Left cardiac atrium (tissue), 4 donors: ENCODE measurements at places on chromosomes 3 and 15. TPM values are rescaled to one million over a fixed set of nuclear protein-coding genes. Genes with fewer than 3 reads are reported as not detected.

DNA sequence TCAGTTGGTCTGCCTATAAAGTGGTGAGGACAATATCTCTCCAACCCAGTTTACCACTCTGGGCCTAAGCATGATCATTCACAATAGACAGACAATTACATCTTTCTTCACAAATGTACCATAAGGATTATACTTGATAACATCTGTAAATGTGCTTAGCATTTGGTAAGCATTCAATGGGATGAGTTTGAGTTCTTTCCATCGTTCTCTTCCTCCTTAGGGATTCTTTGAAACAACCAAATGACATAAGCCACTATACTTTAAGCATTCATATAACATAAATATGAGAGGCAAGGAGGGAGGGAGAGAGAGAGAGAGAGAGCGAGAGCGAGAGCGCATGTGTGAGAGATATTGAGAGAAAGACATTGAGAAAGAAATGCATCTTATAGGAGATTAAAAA is 303.3 kb upstream of the CBLB start:
- DNase-seq = no peak

GRCh38 chr3:70658513-70659310 is 346.3 kb upstream of the MDFIC2 start:
- no peak for DNase-seq

DNA sequence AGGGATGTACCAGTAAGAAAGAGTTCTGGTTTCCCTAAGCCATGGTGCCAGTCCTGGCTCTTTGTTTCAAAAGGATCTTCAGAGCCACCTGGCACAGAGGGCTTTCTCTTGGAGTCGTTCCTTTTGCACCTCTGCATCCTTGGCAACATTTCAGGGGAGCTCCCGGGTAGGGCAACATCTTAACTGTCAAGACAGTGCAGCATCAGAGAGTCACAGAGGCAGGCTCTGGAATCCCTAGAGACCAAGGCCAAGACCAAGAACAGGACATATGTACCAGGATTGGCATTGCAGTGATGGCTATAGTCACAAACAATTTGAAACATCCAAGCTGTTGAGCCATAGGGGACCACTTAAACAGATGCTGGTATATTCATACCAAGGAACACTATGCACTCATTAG is 129.4 kb upstream of the ADPGK start:
- no peak for DNase-seq

GRCh38 chr15:41341519-41341918 is 8.8 kb downstream of the NUSAP1 start:
- DNase-seq = no peak

DNA sequence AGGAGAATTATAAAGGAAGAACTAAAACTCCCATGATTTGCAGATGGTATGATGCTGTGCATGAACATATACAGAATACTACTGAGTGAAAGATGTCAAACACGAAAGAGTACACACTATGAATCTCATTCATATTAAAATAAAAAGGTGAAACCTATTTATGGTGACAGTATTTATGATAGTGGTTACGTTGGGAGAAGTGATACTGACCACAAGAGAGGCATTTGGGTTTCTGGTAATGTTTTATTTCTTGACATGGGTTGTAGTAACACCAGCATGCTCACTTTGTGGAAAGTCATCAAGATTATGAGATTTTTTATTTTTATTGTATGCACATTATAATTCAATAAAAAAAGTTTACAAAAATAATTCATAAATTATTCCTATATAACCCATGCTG is 324.0 kb downstream of the GAP43 start:
- no peak for DNase-seq

GRCh38 chr3:192033246-192033645 is 572.3 kb downstream of the PYDC2 start:
- DNase-seq = no peak

GRCh38 chr15:39823634-39824033 is 41.0 kb upstream of the FSIP1 start:
- DNase-seq = no peak

- no peak for DNase-seq
Observed at GRCh38 chr3:44108481-44108880, 133.2 kb upstream of the TOPAZ1 start.

Gene GCNT3
- not detected for total RNA-seq

Gene CCNB2
- 0.55 TPM for total RNA-seq

Gene DCP1A
- 17.4 TPM for total RNA-seq

Gene LRRC2
- 14.3 TPM for total RNA-seq

Gene HEMK1
- 19.7 TPM for total RNA-seq

Gene VPS39
- total RNA-seq = 39.1 TPM

Gene CSTA
- 9.3 TPM for total RNA-seq
